DMS79 (cell line): ENCODE measurements at places on chromosomes 12 and 14.

DNA sequence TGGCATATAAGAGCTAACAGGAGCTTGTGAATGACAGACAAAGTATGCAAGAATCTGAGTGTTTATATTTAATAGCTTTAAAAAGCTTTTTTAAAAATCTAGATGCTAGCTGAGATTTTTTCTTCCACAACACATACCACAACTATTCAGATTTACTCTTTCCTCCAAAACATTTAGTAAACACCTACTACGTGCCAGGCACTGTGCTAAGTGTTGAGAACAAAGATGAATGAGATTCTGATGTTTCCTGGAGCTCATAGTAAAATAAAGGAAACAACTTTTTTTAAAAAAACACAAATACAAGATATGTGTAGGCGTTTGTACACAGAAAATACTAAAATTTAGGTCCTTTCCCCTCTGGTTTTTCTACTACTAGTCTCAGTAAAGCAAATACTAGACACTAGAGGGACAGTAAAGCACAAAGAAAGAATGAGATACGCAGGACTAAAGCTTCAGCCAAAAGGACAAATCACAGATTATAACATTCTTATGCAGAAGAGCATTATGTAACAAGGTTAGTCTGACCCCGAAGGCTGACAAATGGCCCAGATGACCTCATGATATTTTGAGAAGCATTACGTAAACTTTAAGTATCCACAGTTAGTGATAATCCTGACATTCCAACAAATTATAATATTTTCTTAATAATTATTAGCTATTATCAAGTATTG, 78.6 kb upstream of the PAWR start:
- no peak for DNase-seq

DNA sequence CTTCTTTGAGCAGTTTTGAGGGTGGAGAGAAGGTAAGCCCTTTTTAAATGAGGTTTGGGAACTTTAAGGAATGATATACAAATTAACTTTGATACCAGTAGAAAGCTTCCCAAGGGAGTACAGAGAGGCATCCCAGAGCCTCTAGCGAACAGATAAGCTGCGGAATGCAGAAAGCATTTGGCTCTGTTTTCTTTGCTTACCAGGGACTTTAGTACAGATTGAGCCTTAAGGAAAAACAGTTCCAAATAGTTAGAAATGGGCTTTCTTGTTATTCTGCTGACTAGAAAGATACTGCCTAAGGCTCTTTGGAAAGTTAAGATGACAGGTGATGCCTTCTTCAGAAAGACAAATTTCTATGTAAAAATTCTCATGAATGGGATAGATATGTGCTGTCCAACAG, 261.7 kb upstream of the FOXN3 start:
- no peak for DNase-seq

DNA sequence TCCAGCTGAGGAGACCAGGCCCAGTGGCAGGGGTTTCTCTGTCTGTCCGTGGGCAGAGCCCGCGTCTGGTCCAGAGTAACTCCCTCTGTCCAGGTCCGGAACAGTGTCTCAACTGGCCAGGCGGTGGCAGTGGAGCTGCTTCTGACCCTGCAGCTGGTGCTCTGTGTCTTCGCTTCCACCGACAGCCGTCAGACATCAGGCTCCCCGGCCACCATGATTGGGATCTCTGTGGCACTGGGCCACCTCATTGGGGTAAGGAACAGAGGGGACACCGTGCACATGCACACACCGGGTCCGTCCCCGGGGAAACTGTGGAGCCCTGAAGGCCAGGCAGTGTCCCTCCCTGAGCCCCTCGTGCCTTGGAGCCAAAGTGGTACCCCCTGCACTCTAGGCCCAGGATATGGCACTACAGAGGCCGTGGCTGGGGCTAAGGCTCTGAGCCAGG, 1.5 kb downstream of the AQP6 start:
- DNase-seq = no peak

- no peak for DNase-seq
These were observed 224.7 kb downstream of the AACS start for GRCh38 chr12:125289970-125290369.

GRCh38 chr12:80472911-80473500, 29.0 kb downstream of the PTPRQ start:
- DNase-seq = no peak

- no peak for DNase-seq
These were observed 130.2 kb upstream of the EEA1 start for GRCh38 chr12:93059288-93059687.

DNA sequence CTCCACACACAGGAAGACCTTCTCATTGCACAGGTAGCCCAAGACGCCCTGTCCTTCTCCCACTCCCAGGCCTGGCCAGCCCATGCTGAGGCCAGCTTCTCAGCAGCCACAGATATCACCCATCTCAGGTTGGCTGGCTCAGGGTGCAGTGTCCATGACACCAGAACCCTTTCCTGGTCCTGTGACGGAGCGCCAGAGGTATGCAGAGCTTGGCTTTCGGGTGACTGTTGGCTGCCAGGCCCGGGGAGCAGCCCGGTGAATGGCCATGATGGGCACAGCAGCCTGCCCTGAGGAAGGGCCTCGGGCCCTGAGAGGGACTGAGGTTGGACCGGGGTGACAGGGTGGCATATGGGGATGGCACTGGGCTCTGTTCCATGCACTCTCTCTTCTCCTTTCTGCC, 173.4 kb downstream of the TSPAN9 start:
- DNase-seq = no peak

- no peak for DNase-seq
These were observed 4.7 kb downstream of the TNFRSF1A start for GRCh38 chr12:6336889-6337853.

- no peak for DNase-seq
These were observed 11.3 kb downstream of the CS start for GRCh38 chr12:56288705-56289387.

DNA sequence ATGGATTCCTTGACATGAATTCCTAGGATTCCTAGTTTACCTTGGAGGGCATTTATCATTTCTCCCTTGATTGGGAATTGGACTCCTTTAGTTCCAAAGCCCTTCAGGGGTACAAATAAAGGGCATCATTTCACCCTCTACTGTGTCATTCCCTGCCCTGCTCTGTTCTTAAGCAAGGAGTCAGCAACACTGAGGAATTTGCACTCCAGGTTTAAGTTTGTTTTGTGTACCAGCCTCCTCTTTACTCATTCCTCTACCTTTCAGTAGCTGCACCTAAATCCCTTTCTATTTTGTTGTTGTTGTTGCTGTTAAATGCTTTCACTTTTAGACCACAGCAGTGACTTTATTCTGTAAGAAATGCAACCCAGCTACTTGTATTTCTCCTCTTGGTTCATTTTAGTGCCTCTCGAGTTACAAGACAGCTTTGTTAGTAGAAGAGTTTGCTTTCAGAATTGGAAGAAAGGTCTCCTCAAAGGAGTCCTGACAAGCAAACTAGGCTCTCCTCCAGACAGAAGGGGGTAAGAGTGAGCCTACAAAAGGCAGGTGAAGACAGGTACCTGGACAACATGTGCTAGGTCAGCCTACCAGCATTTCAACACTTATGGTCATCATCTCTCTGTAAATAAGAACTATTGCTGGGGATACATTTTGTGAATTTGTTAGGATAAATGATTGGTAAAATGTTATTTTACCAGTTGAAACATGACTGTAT, 90.0 kb downstream of the RMST start:
- peak; percentile 51 for DNase-seq

GRCh38 chr12:50088577-50089335, 3.6 kb downstream of the SMARCD1 start:
- peak; percentile 27 for DNase-seq

DNA sequence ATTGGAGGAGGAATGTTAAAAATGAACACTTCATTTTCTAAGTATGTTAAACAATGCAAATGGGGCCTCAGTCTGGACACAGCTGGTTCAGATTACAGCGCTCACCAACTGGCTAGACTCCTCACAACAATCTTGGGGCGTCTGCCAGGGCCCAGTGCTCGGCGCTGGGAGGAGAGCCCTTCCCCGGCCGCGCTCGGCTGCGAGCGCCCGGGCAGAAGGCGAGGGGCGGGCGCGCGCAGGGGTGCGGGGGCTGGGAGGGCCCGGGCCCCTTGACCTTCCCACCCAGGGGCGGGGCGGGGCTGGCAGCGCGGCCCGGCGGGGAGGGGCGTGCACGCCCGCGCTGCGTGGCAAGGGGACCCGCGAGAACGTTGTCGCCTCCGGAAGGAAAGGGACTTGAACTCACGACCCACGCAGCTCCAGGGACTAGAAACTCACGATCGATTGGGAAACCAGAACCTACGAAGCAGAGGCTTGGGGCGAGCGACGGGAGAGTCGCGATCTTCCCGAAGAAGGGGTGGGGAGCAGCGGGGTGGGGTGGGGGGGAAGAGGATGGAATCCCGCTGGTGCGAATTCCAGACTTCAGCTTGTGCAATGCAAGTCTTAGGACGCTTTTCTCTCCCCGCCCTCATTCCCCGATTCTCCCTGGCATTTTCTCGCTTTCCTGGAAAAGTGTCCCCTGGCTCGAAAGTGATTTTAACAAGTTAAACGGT, at the start of gene FBLN5:
Gene FBLN5 (minus strand): TSS at position 220 of the 710 bp plus-strand sequence. CDS start 465 bp downstream, outside the sequence.
- peak; percentile 48 for DNase-seq

DNA sequence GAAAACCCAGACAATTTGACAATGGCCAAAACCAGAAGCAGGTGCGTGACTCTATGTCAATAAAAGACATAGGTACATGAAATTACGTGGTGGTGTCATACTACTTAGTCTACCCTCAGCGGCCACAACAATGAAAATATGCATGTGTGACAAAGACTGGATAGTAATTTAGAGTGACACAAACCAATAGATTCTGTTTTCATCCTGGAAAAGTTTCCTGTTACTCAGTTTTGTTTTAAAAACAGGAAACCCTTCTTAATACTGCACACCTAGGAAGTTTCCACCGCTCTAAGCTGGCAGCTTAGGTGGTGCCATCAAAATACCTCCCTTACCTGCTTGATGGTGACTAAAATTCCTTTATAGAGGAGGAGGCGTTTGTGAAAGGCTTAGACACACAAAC, 15.1 kb downstream of the POU6F1 start:
- no peak for DNase-seq

- no peak for DNase-seq
These were observed 41.3 kb downstream of the HNRNPC start for GRCh38 chr14:21227981-21228380.

- no peak for DNase-seq
These were observed 38.3 kb upstream of the MEG3 start for GRCh38 chr14:100787659-100788058.

DNA sequence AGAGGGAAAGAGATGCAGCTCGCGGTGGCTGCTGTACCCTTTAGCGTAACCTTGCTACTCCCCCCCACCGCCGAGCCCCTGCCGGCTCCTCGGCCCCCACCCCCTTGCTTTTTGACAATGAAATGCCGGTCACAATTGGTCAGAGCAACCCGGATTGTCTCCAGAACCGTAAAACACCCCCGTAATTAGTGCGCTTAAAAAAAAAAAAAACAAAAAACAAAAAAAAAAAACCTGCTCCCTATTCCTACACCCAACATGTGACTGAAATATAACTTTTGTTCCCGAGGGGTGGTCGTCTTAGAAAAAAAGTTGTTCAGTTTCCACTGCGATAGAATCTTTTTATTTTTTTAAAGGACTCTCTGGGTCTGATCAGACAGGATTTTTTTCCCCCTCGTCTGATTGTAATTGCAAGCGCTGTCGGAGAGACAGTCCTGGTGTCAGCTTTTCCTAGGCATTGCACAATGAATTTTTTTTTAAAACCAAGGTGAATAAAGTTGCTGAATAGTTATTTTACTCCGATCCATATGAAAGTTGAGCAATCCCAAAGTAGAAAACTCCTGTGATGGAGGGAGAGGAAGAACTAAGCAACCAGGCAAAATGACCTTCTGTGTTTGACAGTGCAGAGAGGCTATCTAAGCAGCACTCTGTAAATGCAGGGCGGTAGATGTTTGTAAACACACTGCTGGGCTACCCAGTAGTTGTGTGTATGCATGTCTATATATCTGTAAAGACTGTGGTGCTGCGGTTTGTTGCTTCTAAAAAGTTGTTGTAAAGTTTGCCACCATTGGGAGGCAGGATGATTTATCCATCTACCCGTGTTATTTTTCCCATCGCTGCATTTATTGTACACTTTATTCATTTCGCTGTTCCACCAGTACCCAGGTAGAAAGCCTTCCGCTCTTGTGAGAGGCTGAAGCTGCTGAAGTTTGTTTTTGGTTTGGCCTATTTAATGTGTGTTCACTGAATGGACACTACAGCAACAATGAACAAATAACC, 1.1 kb downstream of the ETV6 start:
- peak; percentile 27 for DNase-seq

GRCh38 chr12:42143452-42144157, 1.1 kb downstream of the GXYLT1 start:
- no peak for DNase-seq

DNA sequence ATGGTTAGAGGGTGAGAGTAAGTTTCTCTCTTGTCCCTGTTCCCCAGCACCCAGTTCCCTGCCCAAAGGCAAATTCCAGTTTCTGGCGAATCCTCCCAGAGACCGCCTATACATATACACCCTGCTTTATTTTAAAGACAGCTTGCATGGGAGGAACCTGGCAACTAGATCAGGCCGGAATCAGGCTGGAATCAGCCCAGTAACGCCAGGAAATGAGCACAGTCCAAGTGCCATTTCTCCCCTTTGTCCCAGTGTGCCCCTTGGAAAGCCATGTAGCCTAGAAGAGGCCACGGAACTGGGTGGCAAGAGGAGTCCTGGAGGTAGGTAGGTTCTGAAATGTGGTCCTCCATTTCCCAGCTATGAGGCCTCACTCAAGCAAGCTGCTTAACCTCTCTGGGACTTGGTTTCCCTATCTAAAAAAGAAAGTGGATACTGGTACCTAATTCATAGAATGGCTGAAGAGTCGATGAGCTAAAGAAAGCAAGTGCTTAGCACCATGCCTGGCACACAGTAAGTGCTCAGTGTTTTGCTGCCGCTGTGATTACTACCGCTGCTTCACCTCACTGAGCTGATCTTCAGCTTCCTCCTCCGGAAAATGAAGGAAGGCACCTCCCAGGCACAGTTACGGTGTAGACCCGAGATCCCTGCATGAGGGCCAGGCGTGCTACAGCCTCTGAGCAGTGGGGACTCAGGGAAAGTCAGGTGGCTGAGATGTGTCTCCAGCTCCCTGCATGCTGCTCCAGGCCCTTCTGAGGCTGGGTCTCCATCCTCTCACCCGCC, 36.4 kb downstream of the PITPNM2 start:
- DNase-seq = no peak

DNA sequence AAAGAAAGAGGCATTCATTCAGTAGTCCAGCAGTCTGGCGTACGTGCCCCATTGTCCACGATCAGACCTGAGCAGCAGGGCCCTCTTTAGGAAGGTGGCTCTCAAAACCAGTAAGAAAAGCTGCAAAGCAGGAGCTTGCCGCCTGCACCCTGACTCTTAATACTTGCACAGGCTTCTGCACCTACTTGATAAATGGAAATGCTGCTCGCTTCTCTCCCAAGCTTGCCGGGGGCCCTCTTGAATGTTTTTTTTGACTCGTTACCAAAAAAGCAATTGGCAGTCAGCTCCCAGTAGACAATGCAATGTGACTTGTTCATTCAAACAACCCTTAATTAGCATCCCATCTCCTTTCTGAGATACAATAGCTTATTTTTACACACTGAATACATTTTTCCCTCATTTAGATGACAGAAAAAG, 27.2 kb upstream of the PTPRB start:
- DNase-seq = no peak

DNA sequence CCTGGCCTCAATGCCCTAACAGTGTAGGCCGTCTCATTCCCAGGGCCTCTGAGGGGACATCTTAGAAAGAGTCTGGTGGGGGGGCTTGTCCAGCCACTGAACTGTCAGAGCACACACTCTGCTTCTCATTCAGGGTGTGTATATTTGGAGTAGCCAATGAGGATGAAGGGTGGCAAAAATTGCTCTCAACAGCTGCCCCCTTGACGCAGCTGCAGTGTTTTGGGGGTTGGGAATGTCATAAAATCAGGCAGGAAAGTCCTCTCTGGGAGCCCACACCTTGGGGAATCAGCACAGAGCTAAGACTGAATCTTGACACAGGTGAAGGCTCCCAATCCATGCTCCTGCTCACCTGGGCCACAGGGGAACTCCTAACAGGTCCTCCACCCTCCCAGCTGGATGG, 1.5 kb downstream of the RASAL1 start:
- no peak for DNase-seq
